C1 segment of cervical spinal cord (tissue), 14 donors: ENCODE measurements at places on chromosomes 5 and 9.

GRCh38 chr9:130328349-130328801, 62.8 kb downstream of the HMCN2 start:
- no peak for DNase-seq

GRCh38 chr5:133562554-133562953, 49.8 kb downstream of the FSTL4 start:
- no peak for DNase-seq

DNA sequence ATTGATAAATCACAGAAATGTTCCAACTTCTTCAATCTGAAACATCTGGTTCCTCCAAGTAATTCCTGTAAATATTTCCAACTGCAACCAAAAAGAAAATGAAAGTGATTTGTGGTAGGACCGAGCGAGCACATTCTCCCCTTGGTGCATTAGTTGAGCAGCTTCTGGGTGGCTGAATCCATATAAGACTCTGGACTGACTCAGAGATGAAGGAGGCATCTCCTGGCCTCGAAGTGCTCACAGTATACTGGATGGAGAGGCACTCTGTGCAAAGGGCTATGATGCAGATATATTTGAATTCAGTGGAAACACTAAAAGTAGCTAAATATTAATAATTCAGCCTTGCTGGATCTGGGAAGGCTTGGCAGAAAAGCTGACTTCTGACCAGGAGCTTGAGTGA, 265.0 kb downstream of the MARCHF11 start:
- DNase-seq, result no peak

- no peak for DNase-seq
Measured at GRCh38 chr9:107158321-107158720, 124.8 kb upstream of the RAD23B start.

DNA sequence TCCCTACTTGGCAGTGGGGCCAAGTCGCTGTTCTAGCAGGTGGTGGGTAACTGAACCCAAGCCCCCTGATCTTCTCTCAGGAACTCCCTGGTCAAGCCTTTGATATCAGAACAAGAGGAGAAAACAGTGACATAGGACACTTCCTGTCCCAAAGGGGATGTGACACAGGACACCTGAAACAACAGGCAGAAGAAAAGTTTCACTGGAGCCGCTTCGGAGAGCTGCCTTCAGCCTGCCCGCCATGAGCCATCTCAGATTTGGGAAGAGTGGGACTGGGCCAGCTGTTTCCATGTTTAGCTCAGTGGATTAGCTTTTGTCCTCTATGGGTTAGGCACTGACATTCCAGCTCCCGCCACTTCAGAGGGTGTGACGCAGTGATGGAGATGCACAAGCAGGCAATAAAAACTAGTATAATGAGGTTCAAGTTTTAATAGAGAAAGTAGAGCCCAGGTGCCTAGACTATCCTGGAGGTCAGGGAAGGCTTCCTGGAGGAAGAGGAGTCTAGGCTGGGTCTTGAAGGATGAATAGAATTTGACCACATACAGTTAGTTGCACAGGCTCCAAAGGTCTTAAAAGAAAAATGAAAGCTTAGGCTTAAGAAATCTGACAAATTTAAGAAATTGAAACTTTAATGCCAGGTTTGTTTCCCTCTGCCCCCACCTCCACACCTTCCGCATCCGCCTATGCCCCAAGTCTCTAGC, 104.1 kb upstream of the SPRY4 start:
- DNase-seq, result no peak

- no peak for DNase-seq
Measured at GRCh38 chr9:136056546-136057235, 38.4 kb downstream of the NACC2 start.

GRCh38 chr9:74519419-74519818, 22.3 kb downstream of the RORB start:
- no peak for DNase-seq

DNA sequence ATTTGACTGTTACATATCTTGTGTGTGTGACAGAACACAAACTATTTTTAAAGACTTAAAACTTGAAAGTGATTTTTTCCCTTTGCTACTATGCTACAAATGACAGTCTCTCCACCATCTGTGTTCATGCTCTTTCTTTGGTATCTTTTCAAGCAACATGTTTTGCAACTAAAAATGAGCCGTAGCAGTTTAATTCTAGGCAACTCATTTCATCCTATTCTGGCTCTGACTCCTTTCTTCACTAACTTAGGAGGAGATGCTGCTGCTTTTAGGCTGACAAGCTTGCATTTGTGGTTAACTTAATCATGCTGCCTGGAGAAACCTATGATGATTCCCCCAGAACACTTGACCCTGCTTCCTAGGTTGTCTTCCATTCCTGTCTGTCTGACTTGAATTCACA, 100.6 kb downstream of the HACD4 start:
- no peak for DNase-seq

- DNase-seq, result no peak
Measured at GRCh38 chr5:57938174-57938557, 455.6 kb upstream of the ACTBL2 start.

GRCh38 chr9:134955801-134956200, 38.1 kb upstream of the FCN1 start:
- DNase-seq, result no peak

GRCh38 chr5:159936686-159937329, 20.5 kb downstream of the ADRA1B start:
- DNase-seq, result no peak

- DNase-seq, result no peak
Measured at GRCh38 chr5:169941542-169941941, 38.8 kb downstream of the INSYN2B start.

DNA sequence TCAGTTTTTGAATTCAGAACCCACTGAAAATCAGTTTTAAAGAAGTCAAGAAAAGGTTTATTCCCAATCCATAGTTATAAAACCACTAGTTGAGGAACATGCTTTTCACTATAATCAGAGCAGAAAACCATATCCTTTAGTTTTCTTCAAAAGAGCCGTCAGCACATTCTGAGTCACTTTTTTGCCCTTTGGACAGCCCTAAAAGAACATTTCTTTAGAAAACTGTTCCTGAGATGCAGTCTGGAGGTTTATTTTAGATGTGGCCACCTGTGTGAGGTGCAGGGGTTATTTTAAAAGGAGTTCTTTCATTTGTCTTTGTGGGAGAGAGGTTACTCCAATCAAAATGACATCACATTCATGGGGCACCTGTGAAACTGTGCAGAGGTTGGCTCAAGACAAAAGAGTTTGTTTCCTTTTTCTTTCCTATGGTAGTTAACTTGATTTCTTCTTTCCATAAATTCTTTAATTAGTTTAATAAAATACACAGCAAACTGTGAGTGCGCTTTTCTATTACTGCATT, 221.6 kb upstream of the RPS23 start:
- DNase-seq, result no peak

- no peak for DNase-seq
Measured at GRCh38 chr5:51731421-51732029, 348.3 kb downstream of the ISL1 start.

GRCh38 chr9:137354153-137354844, 52.2 kb upstream of the NRARP start:
- DNase-seq, result no peak

GRCh38 chr5:127299678-127300077, 9.1 kb downstream of the MEGF10 start:
- DNase-seq, result no peak

DNA sequence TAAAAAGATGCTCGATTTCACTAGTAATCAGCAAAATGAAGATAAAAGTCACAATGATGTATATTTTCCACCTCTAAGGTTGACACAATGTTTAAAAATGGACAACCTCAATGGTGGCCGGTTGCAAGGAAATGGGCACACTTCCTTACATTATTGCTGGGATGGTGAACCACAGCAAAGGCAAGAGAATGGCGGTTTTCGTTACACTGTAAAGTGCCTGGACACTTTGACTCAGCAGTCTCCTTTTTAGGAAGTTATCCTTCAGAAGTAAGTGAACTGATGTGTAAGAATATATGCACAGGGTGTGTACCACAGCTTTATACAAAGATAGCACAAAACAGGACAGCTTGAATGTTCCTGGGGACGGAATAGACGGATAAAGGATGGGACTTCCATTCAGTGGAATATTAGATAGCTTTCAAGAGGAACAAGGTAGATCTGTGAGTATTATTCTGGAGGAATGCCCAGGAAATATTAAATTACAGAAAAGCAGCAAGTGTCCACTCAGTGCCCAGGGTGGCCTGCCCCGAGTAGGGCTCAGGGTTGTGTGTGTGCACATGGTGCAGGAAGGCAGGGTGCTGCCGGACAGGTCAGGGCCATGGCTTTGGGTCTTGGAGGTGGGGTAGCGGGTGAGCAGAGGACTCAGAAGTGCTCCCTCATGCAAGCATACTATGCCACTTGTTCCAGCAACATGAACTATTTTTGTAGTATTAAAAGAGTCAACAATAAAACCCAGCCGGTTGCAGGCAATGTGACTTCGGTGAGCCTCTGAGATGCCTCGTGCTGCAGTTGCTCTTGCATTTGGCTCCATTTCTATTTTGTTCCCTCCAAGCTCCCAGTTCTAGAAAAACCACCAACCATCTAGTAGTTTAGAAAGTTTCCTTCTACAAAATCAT, 24.5 kb downstream of the GADD45G start:
- no peak for DNase-seq

- DNase-seq, result no peak
Measured at GRCh38 chr9:3332802-3333201, 193.0 kb downstream of the RFX3 start.

DNA sequence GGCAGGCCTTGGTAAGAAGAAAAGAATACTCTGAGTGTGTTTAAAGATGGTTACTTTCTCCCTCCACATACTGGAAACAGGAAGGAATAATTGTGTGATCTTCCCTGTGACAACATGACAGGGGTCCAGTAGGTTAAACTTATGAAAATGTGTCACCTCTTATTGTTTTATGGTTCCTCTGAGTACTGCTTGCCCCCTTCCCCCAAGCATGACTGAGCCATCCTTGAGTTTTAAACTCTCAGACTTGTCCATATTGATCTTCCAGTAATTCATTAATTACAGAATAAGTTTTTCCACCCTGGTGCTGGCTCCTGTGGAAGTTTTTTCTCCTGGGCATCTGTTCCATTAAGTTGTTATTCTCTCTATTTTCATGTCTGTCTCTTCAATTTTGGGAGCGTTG, 95.8 kb downstream of the CNTLN start:
- DNase-seq, result no peak

GRCh38 chr9:28051559-28052503, 478.6 kb upstream of the C9orf72 start:
- DNase-seq, result no peak

GRCh38 chr9:136081113-136081825, 13.8 kb downstream of the NACC2 start:
- DNase-seq, result no peak
